ENCODE measurements at places on chromosomes 16 and 17.

DNA sequence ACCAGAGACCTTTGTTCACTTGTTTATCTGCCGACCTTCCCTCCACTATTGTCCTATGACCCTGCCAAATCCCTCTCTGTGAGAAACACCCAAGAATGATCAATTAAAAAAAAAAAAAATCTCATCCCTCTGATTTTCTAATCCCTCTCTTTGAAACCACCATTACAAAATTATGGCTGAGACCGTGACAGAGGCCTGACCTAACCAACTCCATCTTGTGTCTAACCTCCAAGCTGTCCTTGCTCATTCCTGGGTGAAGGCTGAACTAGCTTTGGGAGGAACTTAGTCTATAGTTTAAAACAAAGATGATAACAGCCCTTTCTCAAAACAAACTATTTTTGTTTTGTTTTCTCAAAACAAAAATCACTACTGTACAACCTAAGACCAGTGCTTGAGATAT is 474.5 kb downstream of the TMEM114 start:
- DNase-seq = no peak

- DNase-seq = no peak
Measured at GRCh38 chr17:6160232-6160555, 90.0 kb downstream of the WSCD1 start.

DNA sequence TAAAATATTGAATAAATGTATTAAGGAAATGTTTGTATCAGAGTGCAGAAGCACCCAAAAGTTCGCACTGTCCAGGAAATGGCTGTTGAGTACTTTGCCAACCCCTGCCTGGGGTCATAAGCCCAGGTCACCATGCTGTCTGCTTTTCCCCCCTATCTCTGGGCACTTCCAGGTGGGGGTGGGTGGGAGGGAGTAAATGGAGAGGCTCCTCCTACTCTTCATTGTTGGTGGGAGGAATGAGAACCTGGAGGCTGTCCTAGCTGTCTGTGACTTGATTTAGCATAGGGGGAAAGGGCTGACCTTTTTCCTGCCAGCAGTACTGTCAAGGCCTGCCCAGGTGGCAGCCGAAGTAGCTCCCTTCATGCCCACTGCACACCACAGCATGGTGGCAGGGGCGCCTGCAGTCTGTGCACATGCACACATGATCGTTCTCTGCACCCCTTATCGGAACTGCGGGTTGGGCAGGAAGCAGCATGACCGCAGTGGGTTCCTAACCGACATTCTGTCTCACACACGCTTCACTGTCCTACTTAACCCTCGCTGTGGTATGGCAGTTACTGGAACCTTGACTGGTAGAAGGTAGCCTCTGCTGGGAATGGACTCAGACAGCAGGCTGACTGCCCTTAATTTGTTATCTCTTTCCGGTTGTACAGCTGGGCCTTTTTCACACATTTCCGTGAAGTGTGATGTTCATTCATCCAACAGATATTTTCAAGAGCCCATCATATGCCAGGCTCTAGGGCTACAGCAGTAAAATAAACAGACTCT is 41.5 kb downstream of the LDHD start:
- DNase-seq = peak; percentile 67

DNA sequence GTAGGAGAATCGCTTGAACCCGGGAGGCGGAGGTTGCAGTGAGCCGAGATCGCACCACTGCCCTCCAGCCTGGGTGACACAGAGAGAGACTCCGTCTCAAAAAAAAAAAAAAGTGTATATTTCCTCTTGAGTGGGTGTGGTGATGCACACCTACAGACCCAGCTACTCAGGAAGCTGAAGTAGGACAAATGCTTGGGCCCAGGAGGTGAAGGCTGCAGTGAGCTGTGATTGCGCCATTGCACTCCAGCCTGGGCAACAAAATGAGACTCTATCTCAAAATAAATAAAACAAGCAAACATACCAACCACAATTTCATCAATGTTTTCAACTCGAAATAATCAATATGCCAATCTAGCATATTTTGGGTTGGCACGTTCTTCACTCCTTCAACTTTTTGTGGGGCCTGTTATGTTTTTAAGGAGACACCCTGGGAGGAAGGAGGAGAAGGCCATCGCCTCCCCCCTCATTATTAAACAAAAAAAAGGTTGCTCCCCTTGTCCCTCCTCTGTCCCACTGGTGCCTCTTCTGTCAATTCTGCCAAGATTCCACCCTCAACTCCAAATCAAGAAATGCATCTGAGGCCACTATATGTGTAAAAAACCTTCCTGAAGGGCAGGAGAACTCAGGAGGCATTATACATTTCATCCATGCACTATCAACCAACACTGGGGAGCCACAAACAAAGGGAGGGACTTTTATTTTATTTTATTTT is 52.4 kb upstream of the ATF7IP2 start:
- DNase-seq = no peak

- no peak for DNase-seq
Measured at GRCh38 chr17:27318228-27318627, 24.3 kb downstream of the WSB1 start.

- DNase-seq = no peak
Measured at GRCh38 chr17:61205931-61206330, 193.7 kb upstream of the TBX2 start.

- DNase-seq = no peak
Measured at GRCh38 chr17:46943501-46944393, 20.8 kb downstream of the GOSR2 start.

GRCh38 chr16:69311533-69312387 is 610 bp downstream of the VPS4A start:
- DNase-seq = peak; percentile 61

DNA sequence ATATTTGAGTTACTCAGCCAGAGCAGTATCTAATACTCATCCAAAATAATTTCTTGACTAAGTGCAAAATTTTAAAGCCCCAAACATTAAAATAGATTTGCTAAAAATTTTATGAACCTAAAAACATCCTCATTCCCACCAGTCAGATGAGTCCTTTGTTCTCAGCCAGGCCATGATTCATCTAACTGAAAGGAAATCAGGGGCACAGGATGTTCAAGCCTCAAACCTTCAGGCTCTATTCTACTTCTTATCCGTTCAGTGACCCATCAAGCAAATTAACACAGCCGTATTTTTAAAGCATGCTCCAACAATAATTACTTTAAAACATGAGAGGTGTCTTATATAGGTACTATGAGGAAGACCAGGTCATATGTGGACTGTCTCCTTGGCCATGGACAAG is 176.5 kb upstream of the MON1B start:
- DNase-seq = no peak

GRCh38 chr16:69798466-69798865 is 36.3 kb downstream of the WWP2 start:
- DNase-seq = no peak

Data from GM13976 (cell line).